Gastrocnemius medialis (tissue), 4 donors: ENCODE measurements at places on chromosomes 12 and 14. TPM values are rescaled to one million over a fixed set of nuclear protein-coding genes. Genes with fewer than 3 reads are reported as not detected.

OTX2 gene
- not detected for total RNA-seq

- DNase-seq: no peak
Observed at GRCh38 chr14:79525416-79525815, 685.9 kb downstream of the DIO2 start.

DNA sequence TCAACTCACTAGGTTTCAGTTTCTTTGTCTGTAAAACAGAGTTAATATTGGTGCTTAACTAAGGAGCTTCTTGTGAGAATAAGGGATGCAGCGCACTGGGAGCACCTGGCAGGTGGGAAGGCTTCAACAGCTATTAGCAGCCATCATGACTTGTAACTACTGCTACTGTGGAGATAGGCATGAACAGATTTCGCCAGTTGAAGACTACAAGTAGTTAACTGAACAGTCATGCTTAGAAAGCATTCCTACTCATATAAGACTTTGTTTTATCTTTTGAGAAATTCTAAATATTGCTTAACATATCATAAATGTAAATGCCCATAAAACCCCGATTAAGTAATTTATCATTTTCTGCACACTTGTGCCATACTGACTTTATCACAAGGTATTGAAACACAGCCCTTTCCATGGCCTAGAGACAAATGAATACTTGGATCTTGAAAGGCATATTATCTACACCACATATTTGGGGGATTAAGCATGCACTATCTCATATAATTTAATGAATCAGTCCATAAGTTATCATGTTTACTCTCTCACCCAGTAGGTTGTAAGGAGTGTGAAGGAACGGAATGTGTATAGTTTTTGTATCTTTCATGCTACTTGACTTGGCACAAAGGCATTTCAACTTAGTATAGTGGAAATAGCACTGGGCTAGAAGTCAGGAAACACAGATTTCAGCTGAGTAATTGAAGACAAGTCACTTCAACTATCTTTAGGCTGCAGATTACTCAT, 16.1 kb downstream of the NTN4 start:
- DNase-seq: no peak

PROX2 gene
- total RNA-seq: not detected

TTC6 gene
- not detected for total RNA-seq

GRCh38 chr12:94384030-94384429, 75.6 kb downstream of the CEP83 start:
- no peak for DNase-seq
